Activated T-cell treated with anti-CD3 and anti-CD28 coated beads for 48 hours (primary cell): ENCODE measurements at places on chromosomes 12 and 14.

- DNase-seq = no peak
These were observed 235.4 kb downstream of the RASSF9 start for GRCh38 chr12:85600841-85601240.

DNA sequence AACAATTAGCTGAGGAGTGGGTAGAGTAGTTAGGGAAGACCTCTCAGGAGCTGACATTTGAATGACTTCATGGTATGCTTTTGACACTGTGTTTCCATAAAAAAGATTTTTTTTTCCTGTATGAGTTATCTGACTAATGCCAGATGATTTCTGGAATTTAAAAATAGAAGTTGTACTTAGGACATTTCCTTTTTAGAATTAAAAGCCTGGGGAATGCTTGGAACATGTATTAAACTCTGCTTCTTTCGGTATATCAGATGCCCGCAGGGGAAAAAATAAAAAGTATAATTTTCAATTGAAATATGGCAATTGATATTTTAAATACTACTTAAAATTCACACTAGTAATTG is 41.1 kb downstream of the BRMS1L start:
- DNase-seq = no peak

- no peak for DNase-seq
These were observed 19.3 kb upstream of the FKBP4 start for GRCh38 chr12:2775431-2775830.

- DNase-seq = no peak
These were observed 126.6 kb downstream of the LLPH start for GRCh38 chr12:66003951-66004350.

- no peak for DNase-seq
These were observed 6.9 kb upstream of the KRT74 start for GRCh38 chr12:52580496-52580895.
